ENCODE measurements at places on chromosomes 4 and X.

- no peak overlapping the region for H3K4me3 ChIP-seq
- peaks cover 3% of the 10 kb centered on the region for H3K4me1 ChIP-seq
- no peak for DNase-seq
- no peaks in the 10 kb centered on the region for H3K27me3 ChIP-seq
- H3K27ac ChIP-seq = no peak overlapping the region
These were observed 52.8 kb downstream of the P2RY10 start for GRCh38 chrX:78997870-78998558.

- H3K4me1 ChIP-seq = peaks cover 5% of the 10 kb centered on the region
- peaks cover 14% of the 10 kb centered on the region for H3K36me3 ChIP-seq
- no peaks in the 10 kb centered on the region for H3K27me3 ChIP-seq
These were observed 1.1 kb downstream of the PLXNA3 start for GRCh38 chrX:154458954-154459778.

- no peak for DNase-seq
- peaks cover 33% of the 10 kb centered on the region for H3K36me3 ChIP-seq
- no peak overlapping the region for H3K27ac ChIP-seq
- H3K4me1 ChIP-seq = peaks cover 34% of the 10 kb centered on the region
- H3K27me3 ChIP-seq = no peaks in the 10 kb centered on the region
These were observed 12.4 kb upstream of the CTBP1 start for GRCh38 chr4:1261107-1261928.

DNA sequence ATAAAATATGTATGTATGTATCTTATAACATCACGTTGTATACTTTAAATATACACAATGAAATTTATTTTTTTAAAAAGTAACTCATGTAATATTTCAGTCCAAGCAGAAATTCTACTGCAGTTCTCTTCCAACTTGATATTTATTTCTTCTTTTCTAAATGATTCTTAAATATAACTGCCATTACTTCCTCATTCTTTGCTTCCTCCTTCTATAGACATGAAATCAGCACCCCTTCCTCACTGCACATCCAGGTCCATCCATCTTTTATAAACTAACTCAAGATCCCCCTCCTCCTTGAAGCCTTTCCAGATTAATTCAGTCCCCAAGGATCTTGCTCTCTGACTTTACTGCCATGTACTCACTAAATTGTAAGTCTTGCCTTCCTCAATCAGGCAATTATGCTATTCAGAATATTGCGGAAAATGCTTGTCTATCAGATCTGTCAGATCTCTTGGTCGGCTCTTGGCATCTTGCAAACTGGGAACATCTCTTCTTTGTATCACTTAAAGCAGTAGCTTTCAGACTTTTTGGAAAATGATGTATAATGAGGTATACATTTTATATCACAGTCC lies 3.7 kb downstream of the GPRIN3 start:
- no peak for DNase-seq
- H3K36me3 ChIP-seq = peaks cover 21% of the 10 kb centered on the region
- peak overlapping the region; percentile 71 for H3K27ac ChIP-seq
- peak overlapping the region; percentile 43 for H3K4me3 ChIP-seq
- peaks cover 67% of the 10 kb centered on the region for H3K4me1 ChIP-seq

GRCh38 chr4:183326853-183327252 lies 4.6 kb upstream of the CLDN24 start:
- H3K4me1 ChIP-seq = no peaks in the 10 kb centered on the region
- no peak for DNase-seq
- H3K27ac ChIP-seq = no peak overlapping the region

- no peak overlapping the region for H3K4me3 ChIP-seq
- no peak for DNase-seq
- no peaks in the 10 kb centered on the region for H3K4me1 ChIP-seq
- H3K27ac ChIP-seq = no peak overlapping the region
- H3K36me3 ChIP-seq = no peaks in the 10 kb centered on the region
These were observed 1099.5 kb upstream of the INTU start for GRCh38 chr4:126533146-126533805.

GRCh38 chrX:120316587-120317283 lies 5.5 kb upstream of the TMEM255A start:
- no peak overlapping the region for H3K27ac ChIP-seq
- no peak for DNase-seq
- H3K4me3 ChIP-seq = no peak overlapping the region
- no peaks in the 10 kb centered on the region for H3K36me3 ChIP-seq
- H3K4me1 ChIP-seq = no peaks in the 10 kb centered on the region
- peaks cover 49% of the 10 kb centered on the region for H3K27me3 ChIP-seq

GRCh38 chr4:58138786-58139668 lies 1028.8 kb upstream of the IGFBP7 start:
- no peak overlapping the region for H3K4me3 ChIP-seq
- no peaks in the 10 kb centered on the region for H3K36me3 ChIP-seq
- no peaks in the 10 kb centered on the region for H3K4me1 ChIP-seq
- H3K27ac ChIP-seq = no peak overlapping the region
- DNase-seq = no peak

GRCh38 chrX:114903618-114904017 lies 113.8 kb downstream of the IL13RA2 start:
- no peaks in the 10 kb centered on the region for H3K27me3 ChIP-seq
- DNase-seq = no peak
- H3K36me3 ChIP-seq = no peaks in the 10 kb centered on the region
- H3K4me1 ChIP-seq = no peaks in the 10 kb centered on the region
- no peak overlapping the region for H3K4me3 ChIP-seq

GRCh38 chrX:48834383-48834709 lies 1.1 kb downstream of the PCSK1N start:
- H3K36me3 ChIP-seq = no peaks in the 10 kb centered on the region
- H3K27me3 ChIP-seq = peaks cover 50% of the 10 kb centered on the region
- no peak for DNase-seq
- peak overlapping the region; percentile 69 for H3K4me3 ChIP-seq
- H3K27ac ChIP-seq = no peak overlapping the region
- peaks cover 10% of the 10 kb centered on the region for H3K4me1 ChIP-seq

- no peak overlapping the region for H3K27ac ChIP-seq
- no peaks in the 10 kb centered on the region for H3K36me3 ChIP-seq
- peaks cover 2% of the 10 kb centered on the region for H3K27me3 ChIP-seq
- no peaks in the 10 kb centered on the region for H3K4me1 ChIP-seq
- H3K4me3 ChIP-seq = no peak overlapping the region
These were observed 4.7 kb downstream of the XG start for GRCh38 chrX:2756548-2756947.

GRCh38 chr4:21921526-21922180 lies 26.9 kb downstream of the KCNIP4 start:
- no peak for DNase-seq
- H3K4me1 ChIP-seq = no peaks in the 10 kb centered on the region
- H3K4me3 ChIP-seq = no peak overlapping the region
- H3K27ac ChIP-seq = no peak overlapping the region
- no peaks in the 10 kb centered on the region for H3K27me3 ChIP-seq
- H3K36me3 ChIP-seq = no peaks in the 10 kb centered on the region

DNA sequence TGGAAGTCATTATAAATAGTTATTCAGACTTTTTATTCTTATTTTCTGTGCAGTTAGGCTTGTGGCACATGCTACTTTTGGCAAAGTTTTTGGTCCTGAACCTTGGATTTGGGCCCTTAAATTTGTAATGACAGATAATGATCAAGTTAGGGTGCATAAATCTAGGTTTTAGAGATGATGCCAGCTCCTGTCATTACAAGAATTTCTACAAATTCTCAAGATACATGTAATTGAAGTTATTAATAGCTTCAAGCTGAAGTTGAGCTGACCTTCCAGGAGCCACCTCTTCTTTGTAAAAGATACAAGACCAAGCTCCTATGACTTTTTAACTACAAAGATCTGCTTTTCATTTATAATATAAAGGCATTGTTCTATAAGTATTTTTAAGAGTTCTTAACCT lies 255.6 kb upstream of the UGT8 start:
- DNase-seq = no peak
- H3K4me3 ChIP-seq = no peak overlapping the region
- no peaks in the 10 kb centered on the region for H3K36me3 ChIP-seq
- no peak overlapping the region for H3K27ac ChIP-seq
- H3K4me1 ChIP-seq = no peaks in the 10 kb centered on the region

- H3K4me3 ChIP-seq = no peak overlapping the region
- H3K27me3 ChIP-seq = peaks cover 21% of the 10 kb centered on the region
- DNase-seq = no peak
These were observed 16.6 kb downstream of the SOWAHB start for GRCh38 chr4:76881375-76881774.

DNA sequence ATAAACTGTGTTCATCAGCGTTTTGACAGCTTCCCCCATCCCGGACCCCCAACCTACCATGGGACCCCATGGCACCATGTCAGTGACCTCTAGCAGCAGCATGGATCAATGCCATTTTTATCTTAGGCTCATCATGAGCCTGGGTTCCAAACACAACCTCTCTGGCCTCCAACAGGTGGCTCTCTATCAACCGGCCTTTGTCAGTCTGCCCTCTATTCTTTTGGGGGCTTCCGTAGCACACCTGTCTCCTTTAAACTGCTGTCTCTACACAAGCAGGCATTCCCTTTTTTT lies 721 bp upstream of the TMEM150C start:
- H3K4me1 ChIP-seq = peaks cover 10% of the 10 kb centered on the region
- no peaks in the 10 kb centered on the region for H3K36me3 ChIP-seq
- H3K27ac ChIP-seq = no peak overlapping the region

DNA sequence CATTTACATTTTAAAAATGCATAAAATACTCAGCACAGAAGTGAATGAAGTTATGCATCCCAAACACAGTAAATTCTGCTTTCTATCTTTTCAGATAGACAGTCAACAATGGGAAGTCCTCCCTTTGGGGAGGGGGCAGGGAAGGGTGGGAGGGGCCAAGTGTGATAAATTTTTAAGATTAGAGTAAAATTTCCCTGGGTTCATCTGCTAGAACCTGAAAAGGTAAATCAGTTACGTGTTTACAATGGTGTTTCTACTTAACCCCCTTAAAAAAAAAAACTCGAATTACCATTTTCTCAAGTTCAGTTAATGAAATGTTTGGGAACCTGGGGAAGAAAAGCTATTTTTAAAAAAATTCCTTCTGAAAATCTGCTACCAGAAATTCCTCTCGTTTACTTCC lies 9.1 kb downstream of the PITX2 start:
- peaks cover 87% of the 10 kb centered on the region for H3K27me3 ChIP-seq
- peaks cover 2% of the 10 kb centered on the region for H3K36me3 ChIP-seq
- H3K27ac ChIP-seq = no peak overlapping the region
- no peak for DNase-seq
- H3K4me1 ChIP-seq = peaks cover 3% of the 10 kb centered on the region

- H3K4me1 ChIP-seq = no peaks in the 10 kb centered on the region
- no peaks in the 10 kb centered on the region for H3K27me3 ChIP-seq
- no peaks in the 10 kb centered on the region for H3K36me3 ChIP-seq
- H3K27ac ChIP-seq = no peak overlapping the region
- H3K4me3 ChIP-seq = no peak overlapping the region
These were observed 1100.2 kb upstream of the INTU start for GRCh38 chr4:126532527-126532926.

DNA sequence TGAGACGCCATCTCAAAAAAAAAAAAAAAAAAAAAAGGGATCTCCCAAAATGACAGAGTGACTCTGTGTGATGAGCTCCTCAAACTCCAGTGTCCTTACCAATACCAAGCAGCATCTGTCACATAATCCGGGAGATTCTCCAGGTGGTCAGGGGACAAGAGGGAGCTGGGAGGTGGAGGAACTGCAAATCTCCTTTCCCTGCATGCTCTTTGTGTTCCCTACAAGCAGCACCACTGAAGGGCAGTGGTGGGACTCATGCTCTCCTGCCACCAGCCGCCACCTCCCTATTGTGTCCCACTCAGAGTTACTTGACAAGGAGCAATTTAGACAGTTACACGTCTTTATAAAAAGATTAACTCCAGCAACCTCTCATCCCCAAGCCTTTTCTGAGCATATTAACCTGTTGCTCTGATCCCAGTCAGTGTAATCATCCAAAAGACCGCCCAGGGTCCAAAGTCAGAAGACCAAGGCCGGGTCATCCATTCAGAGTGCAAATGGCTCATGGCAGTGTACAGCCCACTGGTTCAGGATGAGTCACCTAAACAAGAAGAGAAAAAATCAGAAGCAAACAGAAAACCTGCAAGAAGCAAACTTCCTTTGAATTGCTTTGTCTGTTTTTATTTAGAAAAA lies 23.6 kb downstream of the MGST2 start:
- H3K27ac ChIP-seq = no peak overlapping the region
- DNase-seq = no peak
- H3K4me3 ChIP-seq = no peak overlapping the region
- peaks cover 9% of the 10 kb centered on the region for H3K4me1 ChIP-seq
- peaks cover 35% of the 10 kb centered on the region for H3K36me3 ChIP-seq

DNA sequence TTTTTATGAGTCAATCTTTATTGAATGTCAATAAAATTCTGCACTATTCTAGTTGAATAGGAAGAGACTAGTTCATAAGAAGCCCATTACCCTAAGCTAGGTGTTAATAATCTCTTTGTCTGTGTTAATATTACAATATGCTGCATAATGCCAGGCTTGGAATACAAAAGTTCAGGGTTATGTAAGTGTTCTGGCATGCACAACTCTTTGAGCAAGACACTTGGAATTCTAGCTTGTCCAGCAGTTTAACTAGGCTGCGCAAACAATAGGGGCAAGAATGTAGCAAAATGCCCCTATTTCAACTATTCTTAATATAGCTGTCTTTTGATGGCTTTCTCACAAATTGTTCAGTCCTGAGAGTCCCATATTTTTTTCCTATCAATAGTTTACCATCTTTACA lies 31.3 kb upstream of the ETNPPL start:
- no peaks in the 10 kb centered on the region for H3K36me3 ChIP-seq
- no peak overlapping the region for H3K27ac ChIP-seq
- H3K27me3 ChIP-seq = peaks cover 14% of the 10 kb centered on the region
- no peaks in the 10 kb centered on the region for H3K4me1 ChIP-seq

DNA sequence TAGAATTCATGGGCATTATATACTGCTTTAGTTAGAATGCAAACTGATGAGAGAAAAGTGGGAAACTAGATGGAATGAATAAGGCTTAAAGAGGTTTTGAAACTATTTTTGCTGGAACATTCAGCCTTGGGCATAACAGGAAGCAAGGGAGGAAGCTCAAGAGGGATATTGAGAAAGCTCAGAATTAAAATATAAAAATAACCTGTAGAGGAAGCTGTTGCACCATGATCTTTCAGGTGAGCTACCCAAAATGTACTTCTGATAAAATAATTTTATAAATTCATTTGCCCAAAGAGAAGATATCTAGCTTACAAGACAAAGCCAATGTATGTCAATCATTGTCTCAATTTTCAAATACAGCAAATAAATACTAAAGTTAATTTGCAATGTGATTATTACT lies 11.3 kb downstream of the GC start:
- no peak overlapping the region for H3K4me3 ChIP-seq
- DNase-seq = no peak
- H3K36me3 ChIP-seq = no peaks in the 10 kb centered on the region
- no peak overlapping the region for H3K27ac ChIP-seq
- H3K27me3 ChIP-seq = no peaks in the 10 kb centered on the region
- no peaks in the 10 kb centered on the region for H3K4me1 ChIP-seq

DNA sequence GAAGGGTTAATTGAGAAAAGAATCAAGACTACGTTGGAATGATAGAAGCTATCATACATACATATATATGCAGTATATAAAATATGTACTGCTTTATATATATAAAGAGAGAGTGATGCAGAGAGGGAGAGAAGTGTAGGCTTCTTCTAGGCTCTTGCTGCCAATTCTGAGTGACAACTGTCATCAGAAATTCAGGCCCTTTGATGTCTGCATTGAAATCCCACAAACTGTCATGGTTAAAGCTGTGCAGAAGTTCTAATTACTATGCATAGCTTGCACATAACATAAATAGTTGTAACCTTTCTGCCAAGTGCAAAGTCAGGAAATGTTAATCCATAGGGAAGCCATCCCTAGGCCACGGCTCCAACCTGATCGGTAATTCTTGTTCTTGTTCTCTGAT lies 251.0 kb downstream of the STIM2 start:
- no peak for DNase-seq
- H3K4me1 ChIP-seq = no peaks in the 10 kb centered on the region
- no peak overlapping the region for H3K27ac ChIP-seq
- H3K27me3 ChIP-seq = no peaks in the 10 kb centered on the region
